ENCODE measurements at places on chromosomes 5 and 9.

GRCh38 chr5:117889596-117889995, 1098.8 kb downstream of the DTWD2 start:
- no peak for DNase-seq

GRCh38 chr5:138544181-138545134, 1.4 kb upstream of the ETF1 start:
- DNase-seq = peak; percentile 14

DNA sequence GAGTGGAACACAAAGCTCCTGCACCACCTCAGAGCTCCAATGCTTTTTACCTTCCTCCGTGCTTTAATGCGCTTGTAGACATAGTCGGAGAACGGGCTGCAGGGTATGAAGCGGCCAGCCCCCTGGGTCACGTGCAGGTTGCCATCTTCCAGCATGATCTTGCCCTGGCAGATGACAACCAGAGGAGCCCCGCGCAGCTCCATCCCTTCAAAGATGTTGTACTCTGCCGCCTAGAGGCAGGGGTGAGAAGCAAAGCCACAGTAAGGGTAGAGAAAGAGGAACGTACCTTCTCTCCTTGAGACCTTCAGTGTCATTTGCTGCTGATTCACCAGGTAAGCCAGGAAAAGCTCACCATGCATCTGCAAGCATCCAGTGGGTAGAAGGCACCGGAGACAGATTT, 112.3 kb downstream of the DPYSL3 start:
- no peak for DNase-seq

DNA sequence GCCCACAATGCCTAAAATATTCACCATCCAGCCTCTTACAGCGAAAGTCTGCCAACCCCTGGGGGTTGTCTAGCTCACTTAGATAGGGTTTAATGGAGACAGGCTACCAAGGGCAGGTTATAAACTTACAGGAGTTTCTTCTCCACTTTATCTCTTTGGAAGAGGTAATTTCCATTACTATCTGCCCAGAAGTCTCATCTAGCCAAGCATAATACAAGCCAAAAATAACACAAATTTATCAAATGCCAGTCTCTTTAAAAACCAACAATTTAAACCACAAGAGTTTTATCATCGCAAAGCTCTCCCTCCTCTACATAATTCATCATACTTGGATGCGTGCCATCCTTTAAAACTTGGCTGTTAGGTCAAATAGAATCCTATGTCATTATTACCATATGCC, 6.2 kb downstream of the RBM22 start:
- no peak for DNase-seq

DNA sequence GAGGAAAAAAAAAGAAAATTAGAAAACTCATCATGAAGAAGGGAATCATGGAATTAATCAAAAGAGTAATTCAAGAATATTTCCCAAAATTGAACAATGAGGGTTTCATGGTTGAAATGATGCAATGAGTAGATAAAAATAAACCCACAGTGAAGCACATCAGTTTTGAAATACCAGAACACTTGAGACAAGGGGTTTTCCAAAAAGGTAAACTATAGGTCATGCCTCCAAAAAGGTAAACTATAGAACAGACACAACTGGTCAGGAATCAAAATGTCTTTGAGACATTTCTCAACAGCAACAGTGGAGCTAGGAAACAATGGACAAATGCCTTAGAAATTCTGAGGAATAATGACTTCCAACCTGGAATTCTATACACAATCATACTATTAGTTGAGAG, 60.2 kb upstream of the PCSK5 start:
- DNase-seq = no peak

DNA sequence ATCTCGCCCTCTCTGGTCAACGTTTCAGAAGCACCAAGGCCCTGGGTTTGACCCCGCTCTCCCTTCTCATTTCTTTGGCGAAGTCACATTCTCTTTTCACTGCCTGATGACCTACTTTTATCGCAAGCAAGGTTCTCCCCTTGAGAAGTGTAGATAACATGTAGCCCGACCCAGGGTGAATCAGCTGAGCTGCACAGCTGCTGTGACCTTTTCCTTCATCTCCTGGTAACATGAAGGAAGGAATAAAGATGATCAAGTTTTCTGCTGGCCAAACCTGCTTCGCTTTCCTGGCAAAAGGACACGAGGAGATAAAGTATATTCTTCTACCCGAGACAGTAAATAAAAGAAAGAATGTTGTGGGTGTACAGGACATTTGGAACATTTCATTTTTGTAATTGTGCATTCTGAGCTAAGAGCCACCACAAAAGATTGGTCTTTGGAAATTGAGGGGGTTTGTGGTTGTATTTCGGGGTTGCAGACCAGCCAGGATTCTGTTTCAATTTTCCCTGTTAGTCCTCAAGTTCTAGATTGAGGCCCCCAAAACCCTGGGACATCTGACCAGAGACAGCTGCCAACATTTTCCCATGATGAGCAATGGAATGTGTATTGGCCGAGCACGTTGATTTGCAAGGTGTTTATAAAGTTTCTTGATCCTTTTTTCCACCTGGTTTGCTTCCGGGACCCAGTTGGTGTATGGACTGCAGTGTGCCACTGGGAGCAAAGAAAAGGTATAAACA, 155.1 kb upstream of the ZNF462 start:
- DNase-seq = no peak

- DNase-seq = no peak
Observed at GRCh38 chr9:78252616-78253015, 16.7 kb downstream of the CEP78 start.

- no peak for DNase-seq
Observed at GRCh38 chr9:114166614-114167572, 11.6 kb downstream of the COL27A1 start.

DNA sequence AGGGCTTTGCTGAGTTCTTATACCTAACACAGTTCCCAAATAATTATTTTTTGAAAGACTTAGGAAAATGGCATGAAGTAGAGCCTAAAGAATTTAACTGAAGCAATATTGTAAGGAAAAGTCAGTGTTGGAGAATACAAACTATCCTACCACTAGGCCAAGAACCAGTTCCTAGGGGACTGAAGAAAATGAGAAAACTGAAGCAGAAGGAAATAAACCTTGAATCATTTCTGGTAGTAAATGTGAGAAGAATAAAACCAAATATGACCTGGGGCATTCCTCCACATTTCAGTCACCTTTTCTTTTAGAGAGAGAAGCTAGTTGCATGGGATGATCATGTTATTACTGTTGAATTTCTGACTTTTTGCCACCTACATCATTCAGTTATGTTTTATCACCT, 1393.9 kb upstream of the C9orf72 start:
- DNase-seq = no peak

GRCh38 chr9:106675780-106676179, 187.2 kb upstream of the ZNF462 start:
- no peak for DNase-seq

- DNase-seq = no peak
Observed at GRCh38 chr5:52808316-52808901, 20.7 kb downstream of the ITGA1 start.

DNA sequence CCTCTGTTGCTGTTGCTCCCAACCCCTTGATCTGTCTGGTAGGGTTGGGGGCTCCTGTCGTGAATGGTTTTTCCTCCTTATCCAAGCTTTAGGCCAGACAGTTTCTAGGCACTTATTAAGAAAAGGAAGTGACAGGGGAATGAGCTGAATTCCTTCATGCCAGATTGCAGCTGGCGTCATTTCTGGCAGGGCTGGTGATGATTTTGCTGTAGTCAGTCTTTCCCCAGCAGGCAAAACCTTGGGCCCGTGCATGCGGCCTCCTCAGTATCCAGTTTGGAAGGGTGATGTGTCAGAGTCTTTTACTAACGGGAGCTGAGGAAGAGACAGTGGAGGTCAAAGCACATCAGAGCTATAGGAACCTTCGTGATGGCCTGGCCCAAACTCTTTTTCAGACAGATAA, 58.8 kb downstream of the COL27A1 start:
- DNase-seq = no peak

DNA sequence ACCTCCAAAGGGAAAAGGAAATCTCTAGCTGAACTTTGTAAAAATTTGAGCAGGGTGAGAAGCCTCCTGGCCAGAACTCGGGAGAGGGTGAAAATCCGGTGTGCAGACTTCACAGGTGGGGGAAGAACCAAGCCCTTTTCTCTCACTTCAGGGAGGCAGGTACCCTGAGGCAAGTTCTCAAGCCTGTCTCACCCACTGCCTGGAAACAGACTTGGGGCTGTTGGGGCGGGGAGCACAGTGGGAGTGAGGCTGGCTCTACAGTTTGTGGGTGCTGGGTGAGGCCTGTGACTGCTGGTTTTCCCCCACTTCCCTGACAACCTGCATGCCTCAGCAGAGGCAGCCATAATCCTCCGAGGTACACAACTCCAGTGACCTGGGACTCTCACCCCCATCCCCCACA, 187.1 kb downstream of the KIF4B start:
- no peak for DNase-seq

DNA sequence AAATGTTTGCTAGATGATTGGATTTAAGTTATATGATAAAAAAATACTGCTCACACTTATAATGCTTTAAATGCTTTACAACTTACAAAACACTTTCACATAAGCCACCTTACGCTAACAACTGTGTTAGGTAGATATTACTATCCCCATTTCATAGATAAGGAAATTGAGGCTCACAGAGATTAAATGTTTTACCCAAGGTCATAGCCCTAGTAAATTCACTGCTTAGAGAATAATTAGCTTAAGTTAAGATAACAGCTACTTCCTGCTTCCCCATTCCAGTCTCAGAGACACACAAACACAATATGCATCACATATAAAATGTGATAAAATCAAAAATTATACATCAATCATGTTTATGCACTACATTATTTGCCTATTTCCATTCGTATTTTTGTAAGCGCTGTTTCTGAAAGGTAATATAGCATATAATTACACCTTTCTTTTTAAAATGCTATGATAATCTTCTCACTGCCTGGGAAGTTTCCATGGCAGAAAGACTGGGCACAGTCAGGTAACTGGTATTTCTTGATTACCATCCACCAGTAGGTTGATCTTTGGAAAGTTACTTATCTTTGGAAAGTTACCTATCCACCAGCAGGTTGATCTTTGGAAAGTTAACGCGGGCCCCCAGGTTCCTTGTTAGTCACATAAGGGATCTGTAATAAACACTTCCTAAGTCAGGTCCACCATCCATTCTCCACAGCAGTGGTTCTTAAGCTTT, 101.1 kb downstream of the NFIB start:
- no peak for DNase-seq

DNA sequence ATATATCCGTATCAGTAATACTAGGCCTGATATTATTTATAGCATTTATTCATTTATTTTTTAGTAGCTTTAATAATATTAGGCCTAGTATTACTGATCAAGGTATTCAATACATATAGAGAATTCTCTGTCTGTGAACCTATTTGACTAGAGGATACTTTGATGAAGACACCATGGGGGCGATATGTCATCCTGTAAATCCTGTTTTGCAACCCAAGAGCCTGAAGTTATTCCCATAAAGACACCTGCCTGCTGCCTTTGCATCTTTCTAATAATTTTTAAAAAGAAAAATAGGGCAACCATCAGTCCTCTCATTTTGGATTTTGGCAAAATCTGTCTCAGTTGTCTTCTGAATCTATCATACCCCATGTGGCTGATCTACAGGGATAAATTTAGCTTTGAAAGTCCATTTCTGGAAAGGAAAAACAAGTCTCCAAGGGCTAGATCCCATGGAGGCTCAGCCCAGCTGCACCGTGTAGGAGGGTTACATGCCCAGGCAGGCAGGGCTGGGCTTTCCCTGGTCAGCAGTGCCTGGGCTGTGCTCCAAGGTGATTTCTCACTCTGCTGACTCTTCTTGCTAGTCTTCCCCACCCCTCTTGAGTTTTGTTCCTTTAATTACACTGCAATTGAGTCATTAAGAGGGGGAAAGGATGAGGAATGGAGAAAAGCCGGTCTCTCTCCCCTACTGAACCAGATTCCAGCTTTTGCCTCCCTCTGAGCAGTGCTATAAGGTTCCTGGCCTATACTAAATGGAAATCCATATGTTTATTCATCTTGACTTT, 169.0 kb downstream of the TRIM32 start:
- DNase-seq = no peak

DNA sequence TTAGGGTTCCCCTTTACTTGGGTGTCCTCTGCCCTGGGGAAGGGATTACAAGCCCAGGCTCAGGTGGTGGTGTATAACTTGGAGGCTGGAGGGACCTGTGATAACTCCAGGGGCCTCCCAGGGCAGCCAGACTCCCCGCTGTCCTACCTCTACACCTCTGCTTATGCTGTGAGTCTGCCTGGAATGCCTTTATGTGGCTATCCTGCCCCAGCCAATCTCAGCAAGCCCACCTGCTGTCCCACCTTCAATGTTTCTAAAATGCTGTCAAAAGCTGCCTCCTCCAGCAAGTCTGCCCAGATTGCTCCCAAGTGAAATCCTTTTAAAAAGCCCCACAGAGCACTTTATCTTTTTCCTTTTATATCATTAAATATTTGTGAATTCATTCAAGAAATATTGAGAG, 39.3 kb downstream of the DAB2IP start:
- DNase-seq = no peak

GRCh38 chr5:16853518-16853917, 82.6 kb downstream of the MYO10 start:
- DNase-seq = no peak

Measured in activated naive CD4-positive, alpha-beta T cell treated with anti-CD3 and anti-CD28 coated beads, Interleukin-2, amount 50 U/mL, for 72 hours (primary cell).